ENCODE measurements at places on chromosomes 3 and 15.

DNA sequence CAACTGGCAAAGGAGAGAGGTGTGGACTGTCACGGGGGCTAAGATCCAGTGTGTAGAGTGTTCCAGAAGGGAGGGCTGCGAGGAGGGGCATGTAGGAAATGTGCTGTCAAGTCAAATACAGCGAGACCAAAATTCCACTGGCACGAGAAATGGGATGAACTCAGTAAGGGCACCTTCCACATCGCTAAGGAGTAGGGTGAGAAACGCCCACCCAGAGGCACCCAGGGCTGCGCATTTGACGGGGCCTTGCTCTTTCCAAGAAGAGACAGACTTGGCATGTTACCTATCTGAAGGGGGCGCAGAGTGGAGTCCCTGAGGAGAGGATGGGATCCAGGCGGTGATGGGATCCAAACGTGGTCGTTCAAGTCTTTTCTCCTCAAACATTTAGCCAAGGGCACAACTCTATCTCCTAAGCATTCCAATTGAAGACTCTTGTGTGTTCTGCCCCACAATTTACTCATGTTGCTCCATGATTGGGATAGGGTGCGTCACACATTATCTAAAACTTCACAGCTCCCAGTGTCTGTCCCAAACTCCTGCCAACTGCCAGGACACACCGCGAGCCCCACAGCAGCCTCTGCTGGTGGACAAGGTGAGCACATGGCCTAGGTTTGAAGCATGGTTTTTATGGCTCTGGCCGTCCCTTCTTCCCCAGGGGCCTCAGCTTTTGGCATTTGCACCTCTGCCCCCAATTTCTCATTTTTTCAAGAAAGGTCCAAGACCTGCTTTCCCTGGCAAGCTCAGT lies 7.6 kb downstream of the SELENOS start:
- no peak for DNase-seq

- DNase-seq = no peak
Measured at GRCh38 chr3:16337856-16338540, 73.0 kb downstream of the OXNAD1 start.

GRCh38 chr3:151321526-151321925 lies 4.9 kb upstream of the GPR87 start:
- no peak for DNase-seq

DNA sequence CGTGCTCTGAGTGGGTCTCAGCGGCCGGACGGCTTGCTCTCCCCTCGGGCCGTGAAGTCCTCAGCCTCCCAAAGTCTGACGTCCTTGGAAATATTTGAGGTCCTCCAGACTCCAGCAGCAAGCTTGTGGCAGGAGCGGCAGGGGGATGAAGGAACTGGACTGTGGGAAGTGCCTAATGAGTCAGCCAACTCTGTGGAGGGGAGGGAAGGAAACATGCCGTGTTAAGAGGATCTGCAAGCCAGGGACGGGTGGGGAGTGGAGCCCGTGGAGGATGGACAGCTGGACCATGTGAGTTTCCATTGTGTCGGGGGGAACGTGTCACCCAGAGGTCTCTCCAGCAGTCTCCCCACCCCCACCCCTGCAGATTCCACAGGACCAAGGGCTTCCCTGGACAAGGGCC lies 39.4 kb upstream of the IDH2 start:
- no peak for DNase-seq

DNA sequence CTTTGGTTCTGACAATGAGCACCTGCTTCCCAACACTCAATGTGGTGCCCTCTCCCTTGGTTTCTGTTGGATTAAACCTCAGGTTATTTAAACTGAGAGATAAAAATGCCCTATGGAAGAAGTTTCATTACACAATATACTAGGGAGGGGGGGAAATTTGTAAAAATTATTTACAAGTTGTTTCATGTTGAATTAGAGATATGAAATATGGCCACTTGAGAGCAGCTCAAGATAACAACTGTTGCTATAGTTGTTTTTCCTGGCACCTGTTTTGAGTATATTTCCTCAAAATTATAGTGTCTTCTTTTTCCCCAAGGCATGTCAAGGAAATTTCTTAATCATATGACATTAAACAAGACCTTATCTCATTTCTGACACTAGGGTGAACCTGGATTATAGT lies 101.7 kb upstream of the COL6A5 start:
- no peak for DNase-seq

GRCh38 chr3:66497288-66497984 lies 3.4 kb downstream of the LRIG1 start:
- DNase-seq = no peak

Measured in stimulated activated CD8-positive, alpha-beta memory T cell treated with anti-CD3 and anti-CD28 coated beads, Interleukin-7, amount 100 ng/mL, for 1 hour (primary cell).